Retina (tissue), 1 donor: ENCODE measurements at places on chromosomes 3 and 15.

GRCh38 chr3:141384157-141384556, 15.9 kb downstream of the ZBTB38 start:
- DNase-seq = peak; percentile 28

GRCh38 chr3:129429602-129430001, 1.2 kb upstream of the EFCAB12 start:
- DNase-seq = no peak

- DNase-seq = no peak
These were observed 78.7 kb downstream of the DAPK2 start for GRCh38 chr15:63967616-63968015.

DNA sequence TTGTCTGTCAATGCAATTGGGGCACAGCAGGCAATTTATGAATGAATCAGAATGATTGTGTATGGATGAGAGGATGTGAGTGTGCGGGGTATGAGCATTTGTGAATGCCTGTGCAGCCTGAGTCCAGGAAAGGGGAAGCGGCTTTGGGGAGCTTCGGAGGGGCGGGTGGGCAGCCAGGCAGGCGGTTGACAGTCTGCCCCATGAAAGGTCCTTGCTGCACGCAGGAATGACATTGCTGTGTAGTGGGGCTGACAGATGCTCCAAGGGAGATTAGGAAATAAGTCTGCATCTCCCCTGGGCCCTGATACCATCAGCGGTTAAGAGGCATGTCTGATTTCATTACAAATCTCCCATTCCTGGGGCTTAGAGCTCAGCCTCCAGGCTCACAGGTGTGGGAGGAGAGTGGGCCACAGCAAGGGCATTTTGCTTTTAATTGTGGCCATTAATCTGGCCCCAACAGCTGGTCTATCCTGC, 26.4 kb upstream of the TSPAN3 start:
- peak; percentile 68 for DNase-seq

DNA sequence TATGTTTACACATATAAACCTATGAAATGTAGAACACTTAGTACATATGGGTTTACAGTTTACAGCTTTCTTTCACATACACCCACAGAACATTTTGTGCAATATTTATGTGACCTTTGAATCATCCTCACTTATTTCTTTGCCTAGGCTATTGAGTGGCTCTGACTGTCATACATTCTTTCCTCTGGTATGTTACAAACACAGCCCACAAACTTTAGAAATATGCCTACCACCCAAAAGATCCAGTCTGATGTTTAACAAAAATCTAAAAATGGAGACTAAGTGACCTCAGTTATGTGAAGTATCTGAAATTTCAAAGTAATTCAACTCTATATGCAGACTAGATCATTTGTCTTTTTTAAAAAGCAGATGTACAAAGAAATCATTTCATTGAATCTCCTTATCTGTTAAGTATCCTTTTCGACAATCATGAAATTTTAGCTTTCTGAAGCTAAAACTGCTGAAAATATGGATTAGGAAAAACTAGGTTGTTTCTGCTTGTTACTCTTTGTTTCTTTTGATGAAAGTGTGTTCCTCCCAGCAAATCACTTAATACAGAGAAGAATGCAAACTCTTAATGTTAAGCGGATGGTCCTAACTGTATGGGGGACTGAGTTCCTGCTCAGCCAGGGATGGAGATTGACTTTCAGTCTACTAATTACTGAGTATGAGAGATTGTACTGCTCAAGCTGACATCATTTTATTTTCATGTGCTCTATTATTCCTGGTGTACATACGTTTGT, 27.7 kb downstream of the CCDC54 start:
- DNase-seq = no peak

GRCh38 chr15:63678393-63678792, 81.2 kb downstream of the FBXL22 start:
- no peak for DNase-seq

- DNase-seq = no peak
These were observed 1.5 kb downstream of the TYRO3 start for GRCh38 chr15:41560572-41560874.

DNA sequence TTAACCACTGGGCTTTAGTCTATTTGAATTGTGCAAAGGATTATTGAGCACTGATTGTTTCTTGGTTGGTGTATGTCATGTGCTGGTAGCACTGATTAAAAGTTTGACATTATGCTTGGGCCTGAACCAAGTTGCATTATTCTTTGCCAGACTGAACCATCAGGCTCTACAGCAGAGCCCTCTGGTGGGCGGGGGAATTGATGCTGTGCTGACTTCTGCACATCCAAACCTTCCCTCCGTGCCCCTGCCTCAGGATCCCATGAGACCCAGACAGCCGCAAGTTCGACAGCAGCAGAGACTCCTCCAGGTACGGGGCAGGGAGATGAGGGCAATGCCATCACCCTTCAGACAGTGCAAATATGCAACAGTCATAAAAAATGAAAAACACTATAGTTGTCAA, 28.4 kb upstream of the P2RY12 start:
- DNase-seq = no peak

DNA sequence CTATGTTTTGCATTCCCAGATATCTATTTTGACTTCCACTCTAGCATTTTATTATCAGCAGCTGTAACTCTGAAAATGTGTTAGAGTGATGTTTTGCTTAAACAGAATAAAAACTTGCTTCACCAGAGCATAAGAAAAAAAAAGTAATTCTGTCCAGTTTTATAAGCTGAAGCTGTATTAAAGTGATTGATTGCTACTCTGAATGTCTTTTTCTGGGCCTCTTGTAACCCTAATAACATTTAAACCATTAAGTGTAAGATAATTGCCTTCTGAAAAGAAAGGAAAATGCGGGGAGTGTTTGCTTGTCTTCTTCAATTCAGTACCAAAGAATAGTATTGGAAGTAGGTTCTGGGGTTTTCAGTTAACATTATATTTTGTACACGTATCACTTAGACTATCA, 57.9 kb upstream of the UBE2E1 start:
- no peak for DNase-seq

DNA sequence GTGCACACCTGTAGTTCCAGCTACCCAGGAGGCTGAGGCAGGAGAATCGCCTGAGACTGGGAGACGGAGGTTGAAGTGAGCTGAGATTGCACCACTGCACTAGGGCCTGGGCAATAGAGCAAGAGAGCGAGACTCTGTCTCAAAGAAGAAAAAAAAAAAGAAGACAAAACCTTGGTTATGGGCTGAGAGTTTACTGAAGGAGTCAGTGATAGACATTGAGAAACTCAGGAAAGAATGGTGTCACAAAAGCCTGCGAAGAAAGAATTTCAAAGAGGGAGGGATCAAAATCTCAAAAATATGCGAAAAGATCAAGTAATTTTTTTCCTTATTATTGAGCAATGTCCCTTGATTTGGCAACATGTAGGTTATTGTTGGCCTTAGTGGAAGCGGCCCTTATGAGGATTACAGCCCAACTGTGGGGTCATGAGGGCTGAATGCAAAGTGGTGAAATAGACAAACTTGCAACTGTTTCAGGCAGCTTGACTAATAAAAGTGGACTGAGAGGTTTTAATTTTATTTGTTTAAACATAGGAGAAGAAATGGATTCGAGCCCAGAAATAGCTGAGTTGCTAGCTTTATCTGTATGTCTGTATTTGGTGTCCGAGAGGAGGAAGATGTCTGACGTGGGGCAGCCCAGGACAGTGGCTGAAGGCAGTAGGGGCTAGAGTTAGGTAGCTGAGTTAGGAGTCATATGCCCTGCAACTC, 18.8 kb upstream of the CELF6 start:
- no peak for DNase-seq

GRCh38 chr3:112117841-112118571, 15.0 kb downstream of the GCSAM start:
- DNase-seq = no peak

GRCh38 chr15:74239051-74239705, 3.1 kb downstream of the CCDC33 start:
- peak; percentile 43 for DNase-seq

DNA sequence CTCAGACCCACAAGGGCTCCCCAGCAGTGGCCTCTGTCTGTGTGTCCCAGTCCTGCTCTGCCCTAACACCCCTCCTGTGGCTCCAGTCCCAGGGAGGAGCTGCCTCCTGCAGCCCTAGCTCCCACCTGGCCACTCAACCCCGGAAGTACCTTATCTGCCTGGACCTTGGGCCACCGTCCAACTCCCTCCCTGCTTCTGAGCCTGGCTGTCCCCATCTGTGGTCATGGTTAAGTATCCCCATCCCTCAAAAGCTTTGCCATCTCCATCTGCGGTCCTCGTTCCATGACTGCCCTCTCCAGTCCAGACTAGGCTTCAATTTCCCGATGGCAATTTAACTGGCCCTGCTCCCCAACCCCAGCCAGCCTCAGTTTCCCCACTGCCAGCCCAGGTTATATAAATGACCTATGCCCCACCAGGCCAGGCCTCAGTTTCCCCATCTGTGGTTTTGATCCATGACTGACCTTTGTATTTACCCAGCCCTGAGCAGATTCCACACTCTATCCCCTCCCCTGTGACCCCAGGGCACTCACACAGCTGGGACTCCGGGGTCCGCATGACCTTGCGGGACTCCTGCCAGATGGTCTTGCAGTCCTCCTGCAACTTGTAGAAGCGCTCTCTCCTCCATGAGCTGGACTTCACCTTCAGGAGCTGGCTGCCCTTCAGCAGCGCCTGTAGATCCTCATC, 9.6 kb downstream of the PLCD1 start:
- no peak for DNase-seq

- no peak for DNase-seq
These were observed 8.0 kb downstream of the MUC13 start for GRCh38 chr3:124926426-124927101.

DNA sequence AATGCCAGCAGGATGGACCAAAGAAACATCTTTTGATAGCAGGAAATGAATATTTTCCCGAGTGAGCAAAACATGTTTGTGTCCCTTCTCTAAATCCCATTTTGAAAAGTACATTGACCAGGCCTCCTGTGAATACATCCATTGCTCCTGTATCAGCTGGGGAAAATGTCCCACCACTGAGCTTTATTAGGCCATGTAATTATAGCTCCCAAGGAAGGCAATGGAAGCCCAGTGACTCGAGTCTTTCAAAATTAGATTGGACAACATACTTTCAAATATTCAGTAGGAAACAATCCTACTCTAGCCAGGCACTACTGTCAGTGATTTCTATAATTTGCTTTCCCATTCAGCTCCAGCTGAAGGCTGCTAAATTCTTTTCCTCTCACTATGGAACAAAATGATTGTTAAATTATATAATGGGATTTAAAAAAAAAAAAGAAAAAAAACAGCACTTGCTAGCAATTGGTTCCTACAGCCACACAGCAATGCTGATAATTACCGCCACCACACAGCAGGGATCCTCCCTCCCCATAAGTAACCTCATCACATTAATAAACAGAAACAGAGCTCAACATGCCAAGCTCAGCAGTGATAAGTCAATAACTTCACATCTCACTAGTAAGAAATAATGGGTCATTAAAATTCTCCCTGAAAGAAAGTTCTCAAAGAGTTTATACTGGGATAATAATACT, 172.4 kb upstream of the SLC2A2 start:
- DNase-seq = peak; percentile 60

GRCh38 chr3:140334132-140334929, 343.5 kb upstream of the TRIM42 start:
- no peak for DNase-seq

- peak; percentile 96 for DNase-seq
These were observed at the start of gene WDR73 for GRCh38 chr15:84653910-84654688. WDR73 (minus strand) TSS chr15:84654283; CDS start chr15:84654274, 9 bp downstream.

DNA sequence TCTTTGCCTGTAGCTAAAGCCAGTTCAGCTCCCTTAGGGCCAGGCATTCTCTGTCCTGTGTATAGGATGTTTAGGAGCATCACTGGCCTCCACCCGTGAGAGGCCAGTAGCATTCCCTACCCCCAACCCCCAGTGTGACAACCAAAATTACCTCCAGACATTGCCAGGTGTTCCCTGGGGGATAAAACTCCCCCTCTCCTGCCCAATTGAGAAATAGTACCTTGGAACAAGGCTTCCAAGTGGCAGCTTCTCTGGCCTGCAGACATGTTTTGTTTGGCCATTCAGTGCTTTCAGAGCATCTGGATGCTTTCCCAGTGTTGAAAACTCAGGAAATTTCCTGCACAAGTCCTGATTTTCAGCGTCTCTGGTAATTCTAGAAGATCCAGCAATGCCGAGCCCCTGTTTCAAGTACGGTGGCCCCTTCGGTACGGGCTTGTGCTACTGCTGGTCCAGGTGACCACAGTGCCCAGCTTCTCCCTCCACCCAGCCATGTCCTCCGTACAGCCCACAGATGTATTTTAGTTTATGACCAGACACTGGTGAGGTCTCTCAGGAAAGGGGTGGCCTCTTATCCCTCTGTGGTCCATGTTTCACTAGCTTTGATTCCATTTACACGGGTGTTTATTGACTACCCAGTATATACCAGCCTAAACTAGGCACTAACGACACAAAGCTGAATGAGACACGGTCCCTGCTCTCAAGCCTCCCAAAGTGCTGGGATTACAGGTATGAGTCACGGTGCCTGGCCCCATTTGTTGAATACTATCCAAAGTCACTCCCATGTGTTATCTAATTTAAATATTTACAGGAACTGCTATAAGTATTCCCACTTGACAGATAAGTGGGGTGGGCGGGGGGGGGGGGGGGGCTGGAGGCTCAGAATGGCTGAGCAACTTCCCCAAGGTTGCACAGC, 125.4 kb upstream of the RAD18 start:
- no peak for DNase-seq

- DNase-seq = no peak
These were observed 579.4 kb upstream of the TBL1XR1 start for GRCh38 chr3:177776661-177777101.
